ENCODE measurements at places on chromosomes 2 and 18.

DNA sequence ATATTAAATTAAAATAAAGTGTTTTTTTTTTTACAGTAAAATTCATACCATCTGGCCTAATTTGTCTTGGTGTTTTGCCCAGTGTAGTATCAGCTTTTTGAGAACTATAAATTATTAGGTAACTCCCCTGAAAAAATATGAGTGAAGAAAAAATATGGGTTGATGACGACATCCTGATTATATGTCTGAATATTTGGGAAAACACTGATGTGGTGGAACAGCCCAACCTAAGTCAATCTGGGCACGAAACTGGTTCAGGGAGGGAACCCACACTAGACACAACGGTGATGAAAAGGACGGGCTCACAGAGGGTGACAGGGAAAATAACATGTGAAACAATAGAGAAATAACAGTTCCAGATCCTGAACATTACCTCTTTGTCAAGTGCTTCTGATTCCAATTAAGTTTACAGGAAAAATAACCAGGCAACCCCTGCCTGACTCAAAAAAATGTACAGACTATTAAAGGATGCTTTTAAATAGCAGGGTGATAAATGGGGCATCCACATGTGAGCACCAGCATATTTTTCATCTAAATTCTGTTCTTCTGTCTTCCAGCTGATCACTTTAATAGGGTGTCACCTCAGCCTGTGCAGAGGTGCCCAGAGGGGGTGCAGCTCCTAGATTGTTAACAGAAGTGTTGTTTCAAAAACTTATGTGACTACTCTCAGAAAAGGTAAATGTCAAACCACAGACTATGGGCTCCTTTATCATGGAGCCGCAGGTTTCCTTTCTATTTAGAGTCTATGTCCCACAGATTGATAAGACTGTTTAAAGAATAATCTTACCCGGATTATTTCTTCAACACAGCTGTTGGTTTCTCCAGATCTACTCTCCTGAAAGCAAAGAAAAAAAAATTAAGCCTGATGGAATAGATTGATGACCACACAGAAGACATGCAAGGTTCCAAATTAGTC, 305.4 kb downstream of the AFF3 start:
- DNase-seq = no peak

GRCh38 chr18:987325-988186, 82.9 kb downstream of the ADCYAP1 start:
- DNase-seq = no peak

DNA sequence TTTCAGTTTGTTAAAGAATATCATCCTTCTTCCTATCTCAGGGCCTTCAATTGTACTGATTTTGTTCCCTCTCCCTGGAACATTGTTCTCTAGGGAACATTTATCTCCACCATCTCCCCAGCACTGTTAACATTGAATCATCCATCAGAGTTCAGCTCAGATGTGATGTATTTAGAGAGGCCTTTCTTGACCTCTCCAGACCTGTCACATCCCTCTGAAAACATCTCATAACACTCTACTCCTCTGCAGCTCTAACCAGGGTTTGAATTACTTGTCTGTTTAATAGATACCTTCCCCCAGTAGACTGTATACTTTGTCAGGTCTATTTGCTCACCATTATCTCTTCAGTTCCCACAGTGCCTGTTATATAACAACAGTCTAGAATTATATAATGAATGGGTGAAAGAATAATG, 98.6 kb downstream of the GALNT1 start:
- no peak for DNase-seq

DNA sequence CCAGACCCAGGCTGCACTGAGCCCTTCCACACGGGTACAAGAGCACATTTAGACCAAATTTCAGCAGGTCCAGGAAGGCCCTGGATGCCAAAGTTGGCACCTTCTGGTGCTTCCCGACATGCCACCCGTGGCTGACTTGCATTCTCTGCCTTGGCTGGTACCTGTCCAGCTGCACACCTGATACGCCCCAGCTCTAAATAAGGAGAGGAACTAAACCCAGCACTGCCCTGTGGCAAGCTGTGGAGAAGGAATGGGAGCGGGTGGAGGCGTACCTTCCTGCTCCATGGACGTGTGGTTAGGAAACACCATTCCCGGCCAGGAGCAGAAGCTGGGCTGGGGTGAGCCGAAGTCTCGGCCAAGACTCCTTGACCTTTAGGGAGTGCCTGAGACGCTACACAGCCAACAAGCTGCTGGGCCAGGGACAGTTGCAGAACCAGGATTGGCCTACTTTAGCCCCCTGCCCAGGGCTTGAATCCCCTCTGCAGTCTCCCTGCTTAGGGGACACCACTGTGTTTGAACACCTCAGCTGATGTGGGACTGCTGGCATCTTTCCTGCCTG, 86.5 kb upstream of the TAF1B start:
- DNase-seq = no peak

GRCh38 chr2:226797289-226797988, 2.2 kb downstream of the IRS1 start:
- DNase-seq = peak; percentile 6

DNA sequence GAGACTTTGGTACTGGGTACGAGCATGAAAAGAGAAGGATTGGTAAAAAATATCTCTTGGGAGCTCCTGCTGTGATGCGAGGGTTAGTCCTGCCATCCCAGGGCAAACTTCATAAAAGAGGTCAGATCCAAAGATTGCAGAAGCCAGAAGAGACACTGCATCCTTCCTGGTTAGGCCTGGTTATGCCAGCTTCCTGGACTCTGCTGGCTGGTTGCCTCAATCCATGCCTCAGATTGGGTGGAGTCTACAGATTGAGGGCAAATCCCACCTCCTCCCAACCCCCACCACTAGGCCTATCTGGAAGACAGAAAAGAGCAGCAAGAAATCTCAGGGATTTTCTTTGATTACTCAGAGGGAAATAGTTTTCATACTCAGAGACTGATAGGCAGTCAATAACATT, 5.3 kb upstream of the ACADL start:
- no peak for DNase-seq

- no peak for DNase-seq
Observed at GRCh38 chr2:239955989-239956817, 68.9 kb downstream of the NDUFA10 start.
